Activated naive CD4-positive, alpha-beta T cell treated with anti-CD3 and anti-CD28 coated beads for 36 hours (primary cell): ENCODE measurements at places on chromosomes 13 and 19. TPM values are rescaled to one million over a fixed set of nuclear protein-coding genes. Genes with fewer than 3 reads are reported as not detected.

Gene ANGPTL8
- not detected for total RNA-seq

Gene RASAL3
- total RNA-seq: 66.2 TPM

DNA sequence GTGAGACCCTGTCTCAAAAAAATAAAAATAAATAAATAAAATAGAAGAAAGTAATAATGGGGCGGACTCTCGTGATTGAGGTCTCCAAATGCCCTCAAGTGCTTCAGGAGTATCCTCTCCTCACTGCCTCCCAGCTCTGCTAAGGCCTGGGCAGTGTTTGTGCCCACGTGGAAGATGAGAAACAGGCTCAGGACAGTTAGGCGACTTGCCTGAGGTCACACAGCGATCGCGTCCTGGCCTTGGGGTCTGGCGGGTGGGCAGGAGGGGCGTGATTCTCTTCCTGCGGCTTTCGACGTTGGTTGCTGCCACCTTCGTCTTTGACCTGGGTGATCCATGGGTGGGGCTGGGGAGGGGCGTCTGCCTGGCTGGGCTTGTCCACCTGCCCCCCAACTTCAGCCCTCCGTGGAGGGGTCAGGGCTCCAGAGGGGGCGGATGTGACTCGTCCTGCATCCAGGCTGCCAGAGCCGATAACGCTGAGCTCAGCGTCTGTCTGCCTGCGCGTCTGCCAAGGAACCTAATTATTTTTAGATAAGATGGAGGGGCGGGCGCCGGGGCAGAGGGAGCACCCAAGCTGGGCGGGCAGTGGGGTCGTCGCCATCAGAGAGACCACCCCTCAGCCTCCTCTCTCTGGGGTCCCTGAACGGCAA, 56.9 kb downstream of the NFIC start:
- no peak for DNase-seq

DNA sequence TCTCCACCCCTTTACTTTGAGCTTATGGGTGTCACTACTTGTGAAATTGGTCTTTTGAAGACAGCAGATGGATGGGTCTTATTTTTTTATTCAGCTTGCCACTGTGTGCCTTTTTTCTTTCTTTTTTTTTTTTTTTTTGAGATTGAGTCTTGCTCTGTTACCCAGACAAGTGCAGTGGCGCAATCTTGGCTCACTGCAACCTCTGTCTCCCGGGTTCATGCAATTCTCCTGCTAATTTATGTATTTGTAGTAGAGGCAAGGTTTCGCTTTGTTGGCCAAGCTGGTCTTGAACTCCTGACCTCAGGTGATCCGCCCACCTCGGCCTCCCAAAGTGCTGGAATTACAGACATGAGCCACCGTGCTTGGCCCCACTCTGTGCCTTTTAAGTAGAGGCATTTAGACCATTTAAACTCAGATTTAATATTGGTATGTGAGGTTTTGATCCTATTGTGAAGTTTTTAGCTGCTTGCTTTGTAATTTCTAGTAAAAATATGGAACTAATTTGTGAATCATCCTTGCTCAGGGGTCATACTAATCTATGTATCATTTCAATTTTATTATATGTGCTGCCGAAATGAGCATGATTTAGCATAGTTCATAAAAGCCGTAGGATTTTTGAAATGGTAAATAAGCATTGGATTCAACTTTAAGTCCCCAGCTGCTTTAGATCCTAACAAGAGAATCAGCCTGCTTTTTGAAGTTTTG, 584.5 kb downstream of the SLITRK1 start:
- no peak for DNase-seq

Gene COL5A3
- total RNA-seq: not detected

Gene STRN4
- total RNA-seq: 59.2 TPM

Gene TINCR
- 0.83 TPM for total RNA-seq

DNA sequence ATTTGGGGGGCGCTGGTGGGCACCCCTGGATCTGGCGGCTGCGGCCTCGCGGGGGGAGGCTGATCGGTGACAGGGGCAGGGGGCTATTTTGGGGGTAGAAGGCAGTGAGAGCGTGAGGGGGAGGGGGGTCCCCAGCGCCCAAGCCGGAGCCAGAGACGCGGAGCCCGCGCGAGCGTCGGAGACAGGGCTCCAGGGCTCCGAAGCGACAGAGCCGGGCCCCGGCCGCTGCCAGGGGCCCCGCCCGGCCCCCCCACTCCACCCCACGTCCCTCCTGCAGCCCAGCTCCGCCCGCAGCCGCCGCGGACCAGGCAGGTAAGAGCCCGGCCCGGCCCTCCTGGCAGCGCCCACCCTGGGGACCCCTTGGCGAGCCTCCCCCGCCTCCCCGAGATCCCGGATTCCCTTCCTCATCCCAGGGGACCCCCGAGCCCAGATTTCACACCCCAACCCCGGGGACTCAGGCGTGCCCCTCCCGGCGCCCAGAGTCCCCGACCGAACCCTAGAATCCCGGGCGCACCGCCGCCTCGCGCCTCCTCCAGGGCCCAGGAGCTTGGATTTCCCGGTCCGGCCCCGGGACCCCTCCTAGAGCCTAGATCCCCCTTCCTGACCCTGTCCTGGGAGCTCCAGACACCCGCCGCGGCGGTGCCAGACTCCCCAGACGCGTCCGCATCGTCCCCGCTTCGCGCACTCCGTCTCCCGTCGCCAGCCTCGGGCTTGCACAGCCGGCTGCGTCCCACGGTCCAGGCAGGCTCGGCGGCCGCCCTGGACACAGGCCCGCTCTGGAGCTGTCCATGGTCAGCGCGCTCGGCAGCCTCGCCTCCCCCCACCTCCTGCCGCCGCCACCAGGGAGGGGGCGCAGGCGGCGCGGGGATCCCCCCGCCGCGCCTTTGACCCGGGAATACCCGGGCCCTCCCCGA, at the start of gene PPFIA3:
TSS of gene PPFIA3 (plus strand) at position 134 of the 914 bp plus-strand sequence. CDS start 8,330 bp downstream, outside the sequence.
- DNase-seq: no peak

Gene CARS2
- total RNA-seq: 44.2 TPM

Gene CTXN1
- total RNA-seq: 0.43 TPM

DNA sequence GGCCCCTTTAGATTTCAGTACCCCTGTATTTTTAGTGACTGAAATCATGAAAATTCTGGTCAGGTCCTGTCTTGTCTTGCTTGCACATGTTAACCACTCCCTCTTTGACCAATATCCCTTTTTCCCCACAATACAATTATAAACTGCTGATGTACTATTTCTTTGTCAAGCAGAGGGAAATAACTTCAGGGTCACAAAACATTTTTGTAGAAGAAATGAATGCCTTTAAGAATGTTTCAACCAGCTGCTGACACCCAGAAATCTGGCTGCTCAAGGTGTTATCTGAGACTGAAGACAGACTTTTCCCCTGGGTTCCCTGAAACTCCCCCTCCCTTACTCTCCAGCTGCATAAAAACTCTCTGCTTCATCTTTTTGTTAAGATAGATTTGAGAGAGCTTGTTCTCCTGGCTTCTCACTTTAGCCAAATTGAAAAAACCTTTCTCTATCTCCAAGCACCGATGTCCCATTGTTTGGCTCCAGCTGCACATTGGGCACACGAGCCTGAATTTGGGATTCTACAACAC, 18.4 kb upstream of the ACOD1 start:
- no peak for DNase-seq

- DNase-seq: no peak
Measured at GRCh38 chr13:67107979-67108378, 122.2 kb downstream of the PCDH9 start.

DNA sequence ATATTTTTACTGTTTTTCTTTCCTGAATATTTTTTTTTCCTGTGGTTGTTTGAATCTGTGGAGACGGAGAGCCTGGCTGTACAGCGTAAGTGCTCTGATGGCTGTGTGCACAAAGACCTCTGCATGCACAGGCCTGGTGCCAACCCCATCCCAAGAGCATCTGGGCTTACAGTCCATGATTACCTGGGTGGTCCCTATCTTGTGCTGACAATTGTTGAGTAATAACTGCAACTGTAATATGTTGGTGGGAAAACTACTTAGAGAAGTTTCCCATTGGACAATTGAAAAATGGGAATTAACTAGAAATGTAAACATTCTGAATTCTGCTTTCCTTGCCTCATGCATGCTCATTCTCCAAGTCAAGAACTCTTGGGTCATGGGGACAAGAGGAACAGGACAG, 268.7 kb downstream of the SHISA2 start:
- no peak for DNase-seq

DNA sequence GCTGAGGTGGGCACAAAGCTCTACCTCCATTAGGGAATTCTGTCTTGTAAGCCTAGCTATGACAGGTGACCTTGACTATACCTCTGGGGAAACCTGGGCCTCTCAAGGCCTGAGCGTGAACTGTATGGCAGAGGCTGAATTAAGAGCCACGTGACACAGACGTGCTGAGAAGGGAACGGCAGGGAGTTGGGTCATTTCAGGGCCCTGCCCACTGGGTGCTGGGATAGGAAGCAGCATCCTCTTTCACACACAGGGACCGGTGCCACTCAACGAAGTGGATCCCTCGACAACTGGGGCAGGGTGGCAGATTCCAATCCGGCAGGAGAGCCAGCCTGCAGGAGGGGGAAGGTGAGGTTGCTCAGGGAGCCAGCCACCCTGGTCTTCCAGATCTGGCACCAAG, 9.2 kb downstream of the ASF1B start:
- no peak for DNase-seq

DNA sequence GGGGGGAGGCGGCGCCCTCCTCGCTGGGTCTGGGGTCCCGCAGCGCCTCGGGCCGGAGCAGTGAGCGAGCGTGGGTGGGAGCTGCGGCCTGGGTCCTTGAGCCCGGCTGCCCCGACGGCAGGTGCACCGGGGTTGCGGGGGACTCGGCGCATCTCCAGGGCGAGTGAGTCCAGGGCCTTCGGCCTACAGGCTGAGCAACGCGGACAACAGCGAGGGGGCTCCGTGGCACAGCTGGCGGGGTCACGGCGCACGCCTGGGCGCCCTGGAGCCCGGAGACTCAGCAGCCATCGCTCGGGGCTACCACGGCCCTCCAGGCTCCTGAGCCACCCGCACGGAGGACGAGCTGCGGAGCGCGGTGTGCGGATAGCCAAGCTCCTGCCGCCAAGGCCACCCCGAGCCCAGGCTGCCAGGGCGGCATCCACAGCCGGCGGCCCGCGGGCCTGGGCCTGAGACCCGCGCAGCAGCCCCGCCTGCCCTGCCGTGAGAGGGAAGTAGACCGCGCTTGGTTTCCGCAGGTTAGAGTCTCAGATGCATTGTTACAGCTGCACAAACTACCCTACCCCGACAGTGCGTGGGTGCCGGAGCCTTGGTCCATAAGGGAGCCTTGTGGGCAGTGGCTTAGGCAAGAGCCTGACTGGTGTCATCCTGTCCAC, 253.9 kb upstream of the SGCG start:
- DNase-seq: no peak

Gene PGLYRP1
- not detected for total RNA-seq

- no peak for DNase-seq
Measured at GRCh38 chr13:38141792-38142191, 207.9 kb upstream of the UFM1 start.

DNA sequence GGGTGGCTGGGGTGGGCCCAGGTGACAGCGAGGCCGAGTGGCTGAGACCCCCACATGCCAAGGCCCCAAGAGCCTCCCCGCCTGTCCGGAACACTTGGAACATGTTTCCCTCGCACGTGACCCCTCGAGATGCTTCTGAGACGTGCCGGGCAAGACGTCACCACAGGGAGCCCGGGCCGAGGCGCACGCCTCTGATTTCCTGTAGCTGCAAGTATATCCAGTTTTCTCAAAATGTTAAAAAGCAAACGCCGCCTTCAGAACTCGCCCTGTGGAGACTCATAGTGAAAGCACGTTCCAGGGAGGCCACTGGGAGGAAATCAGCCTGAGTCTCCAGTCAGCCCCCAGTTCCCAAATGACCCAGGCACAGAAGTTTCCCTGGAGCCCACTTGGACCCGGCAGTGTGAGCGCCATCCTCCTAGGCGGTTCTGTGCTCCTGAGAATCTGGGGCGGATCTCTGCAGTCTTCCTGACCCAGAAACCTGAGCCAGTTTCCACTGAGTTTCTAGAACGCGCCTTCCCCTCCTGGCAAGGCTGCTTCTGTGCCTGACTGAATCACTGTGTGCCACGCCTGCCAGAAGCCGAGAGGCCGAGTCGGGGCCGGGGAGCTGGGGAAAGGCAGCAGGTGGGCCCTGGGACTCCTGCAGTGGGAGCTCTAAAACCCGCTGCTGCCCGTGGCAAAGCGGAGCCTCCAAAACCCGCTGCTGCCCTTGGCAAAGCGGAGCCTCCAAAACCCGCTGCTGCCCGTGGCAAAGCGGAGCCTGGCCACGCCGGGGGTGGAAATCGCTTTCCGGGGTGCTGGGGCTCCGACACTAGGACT, 179.3 kb downstream of the KDM4B start:
- DNase-seq: no peak

Gene ADGRE3
- not detected for total RNA-seq

Gene PSPC1
- total RNA-seq: 46.5 TPM

GRCh38 chr13:35874704-35875103, 256.5 kb downstream of the DCLK1 start:
- no peak for DNase-seq

GRCh38 chr19:15443838-15444237, 5.9 kb downstream of the WIZ start:
- DNase-seq: no peak

Gene ZNF749
- 9.9 TPM for total RNA-seq

- DNase-seq: peak; percentile 94
Measured at GRCh38 chr19:6632002-6632621, 37.8 kb downstream of the TNFSF14 start.

Gene CAB39L
- total RNA-seq: 4.5 TPM

Gene KANK3
- total RNA-seq: 0.36 TPM

Gene GPR18
- 2.4 TPM for total RNA-seq

GRCh38 chr13:101424381-101425155, 8.3 kb upstream of the NALCN start:
- DNase-seq: no peak

- no peak for DNase-seq
Measured at GRCh38 chr13:29963089-29963488, 112.7 kb upstream of the UBL3 start.

Gene WDR88
- not detected for total RNA-seq

Gene ZNF302
- total RNA-seq: 13.6 TPM

- no peak for DNase-seq
Measured at GRCh38 chr13:45776748-45777147, 74.6 kb downstream of the CBY2 start.

Gene SMIM44
- not detected for total RNA-seq

GRCh38 chr13:89845874-89846273, 1501.6 kb upstream of the MIR17HG start:
- DNase-seq: no peak

Gene SCN1B
- total RNA-seq: 0.89 TPM

DNA sequence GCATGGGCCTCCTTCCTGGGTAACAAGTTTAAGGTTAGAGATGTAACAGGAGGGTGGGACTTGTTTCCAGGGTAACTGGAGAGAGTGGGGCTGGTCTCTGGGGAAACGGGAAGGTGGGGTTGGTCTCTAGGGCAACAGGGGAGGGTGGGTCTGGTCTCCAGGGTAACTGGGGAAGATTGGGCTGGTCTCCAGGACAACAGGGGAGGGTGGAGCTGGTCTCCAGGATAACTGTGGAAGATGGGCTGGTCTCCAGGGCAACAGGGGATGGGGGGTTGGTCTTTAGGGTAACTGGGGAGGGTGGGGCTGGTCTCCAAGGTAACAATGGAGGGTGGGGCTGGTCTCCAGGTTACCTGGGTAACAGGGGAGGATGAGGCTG, 36.5 kb downstream of the SPTBN4 start:
- DNase-seq: no peak

Gene KRTDAP
- total RNA-seq: not detected
